ENCODE measurements at places on chromosomes 7 and 10.

- no peak for DNase-seq
These were observed 195.4 kb downstream of the EBF3 start for GRCh38 chr10:129768437-129769355.

DNA sequence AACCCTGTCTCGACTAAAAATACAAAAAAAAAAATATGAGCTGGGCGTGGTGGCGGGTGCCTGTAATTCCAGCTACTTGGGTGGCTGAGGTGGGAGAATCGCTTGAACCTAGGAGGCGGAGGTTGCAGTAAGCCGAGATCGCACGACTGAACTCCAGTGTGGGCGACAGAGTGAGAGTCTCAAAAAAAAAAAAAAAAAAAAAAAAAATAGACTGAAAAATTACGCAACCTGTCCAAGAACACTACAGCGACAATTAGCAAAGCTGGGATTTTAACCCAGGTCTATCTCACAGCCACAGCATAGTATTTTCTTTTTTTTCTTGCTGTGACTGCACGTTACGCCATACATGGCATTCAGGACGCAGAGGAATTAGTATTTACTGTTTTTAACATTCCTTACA is 1.1 kb upstream of the RABGEF1 start:
- no peak for DNase-seq

GRCh38 chr7:100722480-100723212 is 2.4 kb downstream of the EPO start:
- DNase-seq: no peak

- DNase-seq: no peak
These were observed 397.6 kb upstream of the LRRN3 start for GRCh38 chr7:110693344-110693743.

DNA sequence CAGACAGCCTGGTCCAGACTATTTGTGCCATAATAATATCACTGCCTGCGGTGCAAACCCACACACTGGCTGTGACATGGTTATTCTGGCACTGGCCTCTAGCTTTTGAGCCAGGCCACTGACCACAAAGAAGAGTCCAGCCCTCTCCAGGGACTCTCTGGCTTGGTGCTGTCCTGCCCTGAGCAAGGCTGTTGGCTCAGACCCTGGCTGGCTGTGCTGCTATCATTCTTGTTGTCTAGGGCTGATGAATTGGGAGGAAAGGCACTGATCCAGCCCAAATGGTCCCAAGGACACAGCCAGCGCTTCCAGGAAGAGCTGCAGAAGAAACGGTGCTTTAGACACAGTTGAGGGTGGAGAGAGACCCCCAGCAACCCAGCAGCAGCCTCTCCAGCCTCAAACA is 80.8 kb downstream of the TMEM130 start:
- no peak for DNase-seq

DNA sequence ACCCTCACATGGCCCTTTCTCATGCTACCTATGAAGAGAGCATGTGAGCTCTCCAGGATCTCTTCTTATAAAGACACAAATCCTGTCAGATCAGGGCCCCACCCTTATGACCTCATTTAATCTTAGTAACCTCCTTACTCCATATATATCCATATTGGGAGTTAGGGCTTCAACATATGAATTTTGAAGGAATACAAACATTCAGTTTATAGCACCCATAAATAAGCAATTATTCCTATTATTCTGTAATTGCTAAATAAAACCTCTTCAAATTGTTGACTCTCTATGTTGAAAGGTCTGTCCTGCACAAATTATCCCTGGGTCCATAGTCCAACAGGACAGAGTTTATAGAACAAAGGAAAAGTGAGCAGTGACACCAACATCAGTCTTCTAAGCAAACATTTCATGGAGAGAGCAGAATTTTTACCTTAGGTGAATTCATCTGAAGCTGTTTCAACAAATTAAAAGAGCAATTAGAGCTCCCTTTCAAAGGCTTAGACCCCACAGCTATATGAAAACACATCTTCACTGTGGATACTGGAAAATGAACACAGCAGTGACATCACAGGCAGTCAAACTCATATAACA is 12.2 kb downstream of the DOCK4 start:
- DNase-seq: no peak

- DNase-seq: no peak
These were observed 3.8 kb upstream of the DMTF1 start for GRCh38 chr7:87148332-87148955.

GRCh38 chr7:1404898-1405548 is 54.2 kb downstream of the MICALL2 start:
- DNase-seq: no peak

DNA sequence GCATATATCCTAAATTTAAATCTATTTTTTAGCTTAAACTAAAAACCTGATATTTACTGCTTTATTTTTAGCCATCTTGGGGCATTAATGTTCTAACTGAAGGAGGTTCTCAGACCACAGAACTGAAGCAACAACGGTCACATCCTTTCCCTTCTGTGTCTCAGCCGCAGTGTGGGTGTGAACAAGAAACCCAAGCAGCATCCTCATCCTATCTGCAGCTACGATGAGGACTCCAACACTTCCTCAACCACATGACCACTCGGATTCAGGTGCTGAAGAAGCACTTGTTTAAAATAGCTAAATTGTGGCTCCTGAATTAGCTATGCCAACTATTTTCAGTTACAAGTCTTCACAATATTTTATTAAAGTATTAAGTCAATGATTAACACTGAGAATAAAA is 5.3 kb downstream of the ESYT2 start:
- peak; percentile 53 for DNase-seq

DNA sequence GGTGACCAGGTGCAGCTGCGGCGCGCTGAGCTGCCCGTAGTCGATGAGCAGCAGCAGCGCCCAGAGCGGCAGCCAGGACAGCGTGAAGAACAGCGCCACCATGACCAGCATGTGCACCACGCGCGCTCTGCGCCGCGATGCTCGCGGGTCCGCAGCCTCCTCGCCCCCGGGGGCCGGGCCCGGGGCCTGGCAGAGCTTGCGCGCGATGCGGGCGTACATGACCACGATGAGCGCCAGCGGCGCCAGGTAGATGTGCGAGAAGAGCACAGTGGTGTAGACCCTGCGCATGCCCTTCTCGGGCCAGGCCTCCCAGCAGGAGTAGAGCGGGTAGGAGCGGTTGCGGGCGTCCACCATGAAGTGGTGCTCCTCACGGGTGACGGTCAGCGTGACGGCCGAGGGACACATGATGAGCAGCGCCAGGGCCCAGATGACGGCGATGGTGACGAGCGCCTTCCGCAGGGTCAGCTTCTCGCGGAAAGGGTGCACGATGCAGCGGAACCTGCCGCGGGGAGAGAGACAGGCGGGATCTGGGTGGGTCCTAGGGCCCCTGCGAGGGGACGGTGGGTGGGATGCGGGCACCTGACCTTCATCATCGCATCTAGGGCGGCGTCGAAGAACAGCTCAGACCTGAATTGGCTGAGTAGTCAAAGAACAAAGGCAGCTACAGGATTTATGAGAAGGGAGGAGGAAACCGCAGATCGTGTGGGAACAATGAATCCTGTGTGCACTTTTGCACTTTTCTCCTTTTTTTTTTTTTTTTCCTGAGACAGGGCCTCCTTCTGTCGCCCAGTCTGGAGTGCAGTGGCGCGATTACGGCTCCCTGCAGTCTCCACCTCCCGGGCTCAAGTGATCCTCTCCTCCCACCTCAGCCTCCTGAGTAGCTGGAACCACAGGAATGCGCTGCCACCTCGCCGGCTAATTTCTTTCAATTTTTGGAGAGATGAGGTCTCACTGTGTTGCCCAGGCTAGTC is 22.4 kb upstream of the PPA1 start:
- no peak for DNase-seq

DNA sequence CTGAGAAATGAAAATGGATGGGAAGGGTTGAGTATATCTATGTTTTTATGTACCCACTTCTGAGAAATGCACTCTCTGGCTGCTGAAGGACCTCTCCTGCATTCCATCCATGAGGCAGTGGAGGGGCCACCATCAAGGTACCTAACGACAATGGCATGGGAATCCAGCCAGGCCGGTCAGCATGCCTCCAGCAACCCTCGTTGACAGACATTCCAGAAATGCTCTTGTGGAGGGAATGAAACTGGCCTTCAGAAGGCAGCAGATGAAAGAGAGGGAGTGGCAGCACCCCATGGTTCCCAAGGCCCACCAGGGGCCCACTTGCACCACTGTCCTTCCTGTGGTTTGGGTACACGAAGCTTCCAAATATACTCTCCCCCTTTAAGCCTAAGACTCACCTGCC is 269.0 kb downstream of the ARHGAP12 start:
- no peak for DNase-seq

DNA sequence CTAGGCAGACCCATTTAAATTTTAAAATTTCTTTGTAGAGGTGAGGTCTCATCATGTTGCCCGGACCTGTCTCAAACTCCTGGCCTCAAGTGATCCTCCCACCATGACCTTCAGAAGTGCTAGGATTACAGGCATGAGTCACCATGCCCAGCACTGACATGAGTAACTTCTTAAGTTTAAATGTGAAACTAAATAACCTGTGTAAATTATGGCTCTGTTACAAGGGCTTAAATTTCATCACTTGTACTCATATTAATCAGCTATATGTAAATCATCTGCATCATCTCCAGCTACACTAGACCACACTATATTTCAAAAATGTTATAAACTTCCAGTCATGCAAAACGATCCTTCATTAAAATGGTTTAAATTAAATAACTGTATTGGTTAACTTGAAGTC is 56.1 kb downstream of the ATAD1 start:
- DNase-seq: peak; percentile 46

GRCh38 chr7:26898891-26899290 is 34.5 kb upstream of the SKAP2 start:
- no peak for DNase-seq
